ENCODE measurements at places on chromosomes 5 and 9. TPM values are rescaled to one million over a fixed set of nuclear protein-coding genes. Genes with fewer than 3 reads are reported as not detected.
A peak's percentile ranks its signal among the peaks of the same experiment; 100 is the strongest.

The DCAF12 gene
- total RNA-seq, result 36.5 TPM

The PPWD1 gene
- 49.4 TPM for total RNA-seq

The CTXN3 gene
- total RNA-seq, result not detected

The RNF208 gene
- total RNA-seq, result 1.4 TPM

The SPINK5 gene
- not detected for total RNA-seq

The FBXO10 gene
- total RNA-seq, result 8.7 TPM

The SLC4A9 gene
- total RNA-seq, result not detected

- H3K4me1 ChIP-seq, result no peaks in the 10 kb centered on the region
- DNase-seq, result no peak
- H3K27me3 ChIP-seq, result peaks cover 22% of the 10 kb centered on the region
- no peaks in the 10 kb centered on the region for H3K36me3 ChIP-seq
- H3K27ac ChIP-seq, result no peak overlapping the region
Observed at GRCh38 chr9:98429613-98430012, 174.2 kb upstream of the TBC1D2 start.

DNA sequence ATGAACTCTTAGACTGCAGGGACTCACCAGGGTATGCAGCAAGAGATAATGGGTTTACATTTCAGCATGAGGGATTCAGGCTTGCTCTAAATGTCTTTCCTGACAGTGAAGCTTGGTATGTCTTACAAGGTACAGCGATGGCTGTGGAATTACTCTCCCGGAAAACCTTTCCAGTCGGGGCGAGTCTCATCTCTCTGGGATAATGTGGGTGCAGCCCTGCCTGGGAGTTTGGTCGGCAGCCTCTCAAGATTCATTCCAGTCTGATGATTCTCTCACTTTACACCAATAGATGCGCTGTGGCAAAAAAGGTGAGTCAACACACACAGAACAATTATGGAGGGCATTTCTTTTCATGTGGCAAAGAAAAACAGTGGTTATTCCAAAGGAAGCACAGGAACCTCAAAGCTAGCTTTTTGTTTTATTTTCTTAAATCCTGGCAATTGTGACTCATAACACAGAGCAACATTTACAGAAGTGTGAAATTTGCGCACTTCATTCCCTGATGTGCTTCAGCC lies 190.3 kb downstream of the DCP2 start:
- H3K27me3 ChIP-seq, result peaks cover 42% of the 10 kb centered on the region
- H3K36me3 ChIP-seq, result no peaks in the 10 kb centered on the region
- H3K27ac ChIP-seq, result no peak overlapping the region

DNA sequence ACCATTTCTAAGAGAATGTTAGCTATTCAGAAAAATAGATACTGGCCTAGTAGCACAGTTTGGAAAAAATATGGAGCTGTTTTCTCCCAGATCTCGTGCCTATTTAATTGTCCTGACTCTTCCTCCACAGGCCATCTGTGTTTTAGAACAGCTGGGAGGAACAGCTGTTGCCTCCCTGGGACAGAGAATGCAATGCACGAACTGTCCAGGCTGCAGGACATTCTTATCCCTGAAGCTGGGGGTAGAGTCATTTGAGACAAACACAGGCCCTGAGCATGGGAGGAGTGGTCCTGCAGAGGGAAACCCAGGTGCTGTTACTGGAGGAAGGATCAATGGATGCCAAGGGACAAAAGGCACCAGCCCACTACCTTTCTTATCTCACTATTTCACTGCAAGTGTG lies 20.9 kb upstream of the SPARC start:
- H3K4me3 ChIP-seq, result no peak overlapping the region
- no peaks in the 10 kb centered on the region for H3K36me3 ChIP-seq
- H3K27ac ChIP-seq, result no peak overlapping the region
- peaks cover 16% of the 10 kb centered on the region for H3K27me3 ChIP-seq

DNA sequence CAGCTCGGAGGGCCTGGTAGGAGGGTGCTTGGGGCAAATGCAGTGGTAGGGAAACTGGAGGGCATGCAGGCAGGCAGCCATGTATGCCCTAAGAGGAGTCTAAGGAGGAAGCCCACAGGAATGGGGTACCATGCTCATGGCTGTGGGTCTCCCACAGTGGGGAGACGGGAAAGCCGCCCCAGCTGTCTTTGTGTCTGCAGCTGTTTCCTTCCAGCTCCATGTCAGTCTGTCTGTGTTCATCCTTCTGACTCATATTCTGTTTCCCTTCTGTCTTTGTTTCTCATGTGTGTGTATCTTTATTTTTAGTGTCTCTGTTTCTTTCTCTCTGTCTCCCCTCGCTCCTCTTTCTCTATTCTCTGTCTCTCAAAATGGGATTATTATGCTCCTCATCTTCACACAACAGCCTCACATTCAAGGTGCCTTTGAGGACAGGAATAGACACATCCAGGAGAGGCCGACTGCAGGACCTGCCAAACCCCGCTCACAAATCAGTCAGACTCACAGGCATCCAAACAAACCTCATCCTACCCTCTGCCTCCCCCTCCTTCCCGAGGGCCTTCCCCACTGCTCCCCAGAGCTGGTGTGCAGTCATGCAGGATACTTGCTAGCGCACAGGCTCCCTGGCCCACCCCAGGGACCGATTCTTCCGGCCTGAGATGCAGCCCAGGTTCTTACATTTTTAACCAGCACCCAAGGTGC lies 68.4 kb upstream of the RARS1 start:
- no peaks in the 10 kb centered on the region for H3K4me1 ChIP-seq
- H3K4me3 ChIP-seq, result no peak overlapping the region
- no peaks in the 10 kb centered on the region for H3K27me3 ChIP-seq

DNA sequence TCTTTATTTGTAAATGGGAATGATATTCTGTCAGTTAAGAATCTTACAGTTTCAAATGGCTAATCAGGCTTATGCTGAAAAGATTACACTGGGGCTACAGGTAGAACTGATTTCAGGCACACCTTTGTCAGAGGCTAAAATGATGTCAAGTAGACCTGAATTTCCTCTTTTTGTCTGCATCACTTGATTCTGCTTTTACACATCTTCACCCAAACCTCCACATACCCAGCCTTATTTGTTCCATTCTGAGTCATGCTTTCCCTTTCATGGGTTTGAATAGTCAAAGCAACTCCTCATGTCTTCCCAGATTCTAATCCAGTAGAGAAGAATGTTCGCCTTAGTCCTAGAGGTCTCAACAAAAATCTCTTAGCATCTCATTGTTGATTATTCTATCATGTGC lies 156.4 kb downstream of the CWC27 start:
- H3K36me3 ChIP-seq, result peaks cover 34% of the 10 kb centered on the region
- H3K4me3 ChIP-seq, result no peak overlapping the region
- H3K4me1 ChIP-seq, result peaks cover 7% of the 10 kb centered on the region
- no peak for DNase-seq
- no peaks in the 10 kb centered on the region for H3K27me3 ChIP-seq

- no peak for DNase-seq
- H3K4me1 ChIP-seq, result peaks cover 32% of the 10 kb centered on the region
- peaks cover 33% of the 10 kb centered on the region for H3K36me3 ChIP-seq
- peak overlapping the region; percentile 91 for H3K27ac ChIP-seq
Observed at GRCh38 chr9:89352451-89352850, 34.2 kb downstream of the SECISBP2 start.

DNA sequence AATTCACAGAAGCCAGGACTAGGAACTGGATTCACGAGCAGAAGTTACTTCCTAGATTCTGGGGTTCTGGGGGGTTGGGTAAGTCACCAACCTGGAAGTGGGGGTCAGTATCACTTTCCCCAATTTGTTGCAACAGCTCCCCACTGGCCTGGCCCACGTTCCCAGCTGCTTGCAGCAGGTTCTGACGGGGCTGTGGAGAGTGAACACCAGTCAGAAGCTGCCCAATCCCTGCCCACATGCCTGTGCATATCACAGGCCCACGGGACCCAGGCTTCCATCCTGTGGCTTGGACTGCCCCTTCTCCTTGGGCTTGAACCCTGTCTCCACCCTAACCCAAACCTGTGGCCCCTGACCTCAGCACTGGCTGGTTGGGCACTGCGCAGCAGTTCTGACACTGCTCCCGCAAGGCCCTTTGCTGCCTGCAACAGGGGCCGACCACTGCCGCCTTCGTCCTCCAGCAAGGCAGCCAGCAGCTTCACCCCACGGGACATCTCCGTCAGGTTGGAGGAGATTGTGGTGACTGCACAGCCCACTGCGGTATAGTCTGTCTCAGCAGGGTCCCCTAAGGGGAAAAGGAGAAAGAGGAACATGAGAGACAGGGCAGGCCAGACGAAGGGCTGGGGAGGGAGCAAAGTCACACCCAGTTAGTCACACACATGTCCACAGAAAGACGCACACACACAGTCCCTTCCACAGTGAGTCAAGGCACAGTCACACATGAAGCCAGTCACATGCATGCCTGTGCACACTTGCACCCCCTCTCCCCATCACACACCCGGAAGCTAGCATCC lies 13.1 kb downstream of the TLN1 start:
- H3K36me3 ChIP-seq, result peaks cover 48% of the 10 kb centered on the region
- H3K4me1 ChIP-seq, result peaks cover 25% of the 10 kb centered on the region
- H3K27ac ChIP-seq, result no peak overlapping the region
- DNase-seq, result peak; percentile 61
- no peaks in the 10 kb centered on the region for H3K27me3 ChIP-seq
- no peak overlapping the region for H3K4me3 ChIP-seq

- peaks cover 7% of the 10 kb centered on the region for H3K27me3 ChIP-seq
- no peak overlapping the region for H3K27ac ChIP-seq
- H3K4me1 ChIP-seq, result no peaks in the 10 kb centered on the region
- DNase-seq, result no peak
- H3K4me3 ChIP-seq, result no peak overlapping the region
Observed at GRCh38 chr9:81543695-81544094, 145.7 kb downstream of the TLE1 start.

- no peaks in the 10 kb centered on the region for H3K4me1 ChIP-seq
- H3K27ac ChIP-seq, result no peak overlapping the region
- DNase-seq, result no peak
- no peak overlapping the region for H3K4me3 ChIP-seq
Observed at GRCh38 chr5:38724301-38725030, 121.3 kb upstream of the OSMR start.

- no peaks in the 10 kb centered on the region for H3K4me1 ChIP-seq
- DNase-seq, result no peak
- no peaks in the 10 kb centered on the region for H3K27me3 ChIP-seq
- H3K36me3 ChIP-seq, result peaks cover 9% of the 10 kb centered on the region
- H3K4me3 ChIP-seq, result no peak overlapping the region
- no peak overlapping the region for H3K27ac ChIP-seq
Observed at GRCh38 chr5:167104351-167104750, 1187.1 kb upstream of the WWC1 start.

GRCh38 chr5:121550989-121551388 lies 300.7 kb upstream of the FTMT start:
- no peaks in the 10 kb centered on the region for H3K4me1 ChIP-seq
- H3K4me3 ChIP-seq, result no peak overlapping the region
- peaks cover 4% of the 10 kb centered on the region for H3K36me3 ChIP-seq
- DNase-seq, result no peak
- no peaks in the 10 kb centered on the region for H3K27me3 ChIP-seq

GRCh38 chr9:19030899-19031298 lies 2.1 kb downstream of the SAXO1 start:
- no peaks in the 10 kb centered on the region for H3K36me3 ChIP-seq
- no peaks in the 10 kb centered on the region for H3K4me1 ChIP-seq
- H3K27me3 ChIP-seq, result peaks cover 16% of the 10 kb centered on the region
- no peak overlapping the region for H3K4me3 ChIP-seq
- H3K27ac ChIP-seq, result no peak overlapping the region

Measured in natural killer cell treated with Interleukin-12 subunit alpha and Interleukin-12 subunit beta and Interleukin-15 and Interleukin-18, amount 100 ng/mL, for 72 hours (primary cell).